Activated B cell treated with CpG ODN at 0.5 μM for 24 hours (primary cell): ENCODE measurements at places on chromosomes 13 and 19.

GRCh38 chr13:113835461-113836270, 28.2 kb downstream of the GAS6 start:
- DNase-seq: no peak

DNA sequence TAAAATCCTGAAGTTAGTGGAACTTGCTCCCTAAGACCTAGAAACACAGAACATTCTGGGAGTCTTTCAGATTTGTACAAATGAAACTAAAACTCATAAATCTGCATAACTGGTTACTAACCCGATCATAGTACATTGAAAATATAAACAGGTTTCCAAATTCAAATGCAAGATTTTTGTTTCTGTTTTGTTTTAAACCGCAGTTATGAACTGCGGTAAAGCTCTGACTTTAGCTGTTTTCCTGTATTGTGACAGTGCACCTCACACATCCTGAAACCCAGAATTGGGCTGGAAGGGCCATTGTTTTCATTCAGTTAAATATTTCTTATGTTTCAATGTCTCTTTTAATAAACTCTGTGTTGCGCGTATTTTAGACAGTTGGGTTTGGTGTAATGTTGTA, 204.7 kb downstream of the SHISA2 start:
- DNase-seq: no peak

- DNase-seq: no peak
Observed at GRCh38 chr13:50742968-50743367, 100.5 kb downstream of the DLEU7 start.

- no peak for DNase-seq
Observed at GRCh38 chr13:18944501-18945068, 237.0 kb downstream of the TUBA3C start.

DNA sequence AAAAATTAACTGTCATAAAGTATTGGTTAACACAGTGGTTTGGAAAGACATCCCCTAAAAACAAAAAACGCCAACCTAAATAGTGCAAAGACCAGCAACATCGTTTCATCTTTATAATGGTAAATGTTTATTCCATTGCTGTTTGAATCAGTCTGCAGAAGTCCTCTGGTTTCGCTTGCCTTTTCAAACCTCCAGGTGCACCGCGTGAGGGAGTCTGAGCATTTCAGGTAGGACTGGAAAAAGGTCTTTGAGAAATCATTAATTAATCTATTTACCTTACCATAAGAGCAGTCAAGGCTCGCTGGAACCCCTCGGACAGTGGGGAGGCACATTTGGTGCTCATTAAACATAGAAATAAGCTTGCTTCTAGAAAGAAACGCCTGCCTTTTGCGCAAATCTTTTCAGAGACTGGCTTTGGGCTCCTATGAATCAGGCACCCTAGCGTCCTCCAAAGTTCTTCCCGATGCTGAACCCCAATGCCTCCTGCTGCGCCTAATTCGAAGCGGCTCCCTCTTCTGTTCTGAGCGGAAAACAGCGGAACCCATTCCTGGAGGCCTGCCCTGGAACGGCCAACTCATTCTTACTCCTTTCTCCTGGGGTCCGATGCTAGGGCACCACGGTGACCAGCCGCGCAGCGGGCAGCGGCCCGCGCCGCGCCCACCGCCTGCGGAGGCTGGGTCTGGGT, 951 bp upstream of the MTUS2 start:
- no peak for DNase-seq

- DNase-seq: no peak
Observed at GRCh38 chr13:61453121-61453520, 37.5 kb upstream of the PCDH20 start.

DNA sequence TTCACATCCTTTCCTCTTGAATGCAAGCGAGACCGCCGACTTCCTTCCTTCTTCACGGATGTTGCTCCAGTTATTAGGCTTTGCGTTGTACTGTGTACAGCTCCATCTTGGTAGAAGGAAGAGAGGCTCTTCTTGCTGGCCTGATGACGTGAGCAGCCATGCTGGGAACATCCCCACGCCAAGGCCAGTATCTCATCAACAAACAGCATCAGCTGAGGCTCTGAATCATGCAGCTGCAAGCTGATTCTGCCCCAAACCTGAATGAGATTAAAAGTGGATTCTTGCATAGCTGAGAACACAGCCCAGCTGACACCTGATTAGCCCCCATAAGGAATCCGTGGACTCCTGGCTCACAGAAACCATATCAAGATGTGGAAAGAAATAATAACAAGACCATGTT, 809.6 kb downstream of the EFNB2 start:
- DNase-seq: no peak

GRCh38 chr19:51148580-51148979, 6.5 kb downstream of the SIGLEC7 start:
- DNase-seq: no peak

DNA sequence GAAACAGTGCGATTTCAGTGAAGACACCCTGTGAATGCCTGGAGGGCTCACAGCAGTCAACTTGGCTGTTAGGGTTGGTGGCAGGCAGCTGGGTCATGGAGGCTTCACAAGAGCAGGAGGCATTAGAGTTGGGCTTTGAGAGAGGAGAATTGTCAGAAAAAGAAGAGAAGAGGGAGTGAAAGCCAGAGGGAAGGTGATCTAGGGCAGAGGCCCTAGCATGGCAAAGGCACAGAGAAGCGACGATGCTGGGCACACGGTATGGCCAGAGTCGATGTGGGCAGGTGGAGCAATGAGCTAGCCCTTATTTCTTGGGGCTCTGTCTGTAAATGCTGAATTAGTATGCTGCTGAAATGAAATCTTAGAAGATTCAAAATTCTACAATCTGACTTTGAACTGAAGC, 52.6 kb upstream of the OLFM4 start:
- no peak for DNase-seq

DNA sequence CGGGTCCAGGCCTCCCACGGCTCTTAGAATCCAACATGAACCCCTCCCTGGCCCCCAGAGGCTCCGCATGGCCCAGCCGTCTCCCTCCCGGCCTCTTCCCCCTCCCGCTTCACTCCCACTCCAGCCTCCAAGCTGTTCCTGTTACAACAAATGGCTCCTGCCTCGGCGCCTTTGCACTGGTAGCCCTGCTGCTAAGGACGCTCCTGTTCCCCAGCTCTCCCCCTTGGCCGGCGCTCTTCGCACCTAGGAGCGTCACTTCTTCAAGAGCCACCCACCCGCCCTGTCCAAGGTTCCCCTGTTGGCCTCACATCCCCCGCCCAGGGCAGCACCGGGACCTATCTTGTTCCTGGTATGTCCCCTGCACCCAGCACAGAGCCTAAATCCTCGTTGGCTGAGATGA, 9.4 kb downstream of the CCDC124 start:
- no peak for DNase-seq
